Kidney capillary endothelial cell (primary cell): ENCODE measurements at places on chromosomes 6 and 20.

DNA sequence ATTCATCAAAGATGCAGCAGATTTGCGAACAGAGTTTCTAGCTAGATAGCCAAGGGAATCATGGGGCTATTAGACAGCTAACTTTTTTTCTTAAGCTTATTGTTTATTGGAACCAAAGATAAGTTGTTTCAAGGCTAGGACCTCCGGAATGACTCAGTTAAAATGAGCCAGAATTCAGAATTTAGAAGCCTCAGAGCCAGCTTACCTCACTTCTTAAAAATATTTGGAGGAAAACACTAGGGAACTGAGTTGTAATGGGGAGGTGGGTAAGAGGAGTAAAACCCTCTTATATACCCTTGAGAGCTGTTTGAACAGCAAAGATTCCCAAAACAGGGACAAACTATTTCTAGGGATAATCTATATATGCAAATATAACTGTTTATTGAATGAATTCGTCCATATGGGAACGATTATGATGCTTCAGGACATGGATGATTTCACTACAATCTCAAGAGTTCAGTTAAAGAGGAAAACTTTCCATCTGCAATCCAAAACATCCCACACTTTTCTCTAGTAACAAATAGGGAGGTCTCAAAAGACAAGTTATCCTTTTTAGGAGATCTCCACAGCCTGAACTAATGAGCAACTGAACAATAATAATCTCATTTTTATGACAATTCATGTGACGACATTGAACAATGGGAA lies 12.6 kb upstream of the CARMIL1 start:
- DNase-seq: no peak

GRCh38 chr20:26214991-26215390 lies 518.3 kb upstream of the ZNF337 start:
- DNase-seq: no peak

DNA sequence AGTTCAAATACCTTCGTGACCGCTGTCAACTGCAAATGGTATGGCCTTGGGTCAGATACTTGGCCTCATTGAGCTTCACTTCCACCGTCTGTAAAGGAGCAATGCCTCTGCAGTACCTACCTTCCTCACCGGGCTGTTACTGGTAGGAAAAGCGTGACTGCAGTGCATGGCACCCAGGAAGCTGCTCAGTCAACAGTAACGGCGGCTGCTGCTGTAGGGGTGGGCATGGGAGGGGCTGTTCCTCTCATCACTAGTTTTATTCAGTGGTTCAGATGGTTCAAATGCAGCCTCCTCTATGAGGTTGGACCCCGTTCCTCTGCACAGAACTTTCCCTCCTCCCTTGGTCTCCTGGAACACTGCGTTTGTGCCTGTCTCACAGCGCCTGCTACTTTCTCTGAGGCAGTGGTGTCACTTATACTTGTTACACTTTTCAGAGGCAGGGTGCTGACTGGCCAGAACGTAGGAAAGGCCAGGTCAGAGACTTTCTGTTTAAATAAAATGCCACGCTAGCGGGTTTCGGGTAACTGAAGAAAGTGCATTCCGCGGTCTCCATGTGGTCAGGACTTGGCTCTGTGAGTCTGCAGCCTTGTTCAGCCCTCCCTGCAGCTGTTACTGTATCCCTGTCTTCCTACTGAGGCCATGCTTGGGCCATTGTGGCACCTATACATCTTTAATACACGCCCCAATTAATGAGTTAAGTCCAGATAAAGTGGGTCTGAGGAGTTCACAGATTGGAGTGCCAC lies 279.6 kb downstream of the NRN1 start:
- DNase-seq: no peak

- no peak for DNase-seq
Observed at GRCh38 chr6:40968620-40969164, 70.3 kb downstream of the UNC5CL start.

GRCh38 chr20:8631271-8631670 lies 437.6 kb upstream of the PLCB4 start:
- no peak for DNase-seq

DNA sequence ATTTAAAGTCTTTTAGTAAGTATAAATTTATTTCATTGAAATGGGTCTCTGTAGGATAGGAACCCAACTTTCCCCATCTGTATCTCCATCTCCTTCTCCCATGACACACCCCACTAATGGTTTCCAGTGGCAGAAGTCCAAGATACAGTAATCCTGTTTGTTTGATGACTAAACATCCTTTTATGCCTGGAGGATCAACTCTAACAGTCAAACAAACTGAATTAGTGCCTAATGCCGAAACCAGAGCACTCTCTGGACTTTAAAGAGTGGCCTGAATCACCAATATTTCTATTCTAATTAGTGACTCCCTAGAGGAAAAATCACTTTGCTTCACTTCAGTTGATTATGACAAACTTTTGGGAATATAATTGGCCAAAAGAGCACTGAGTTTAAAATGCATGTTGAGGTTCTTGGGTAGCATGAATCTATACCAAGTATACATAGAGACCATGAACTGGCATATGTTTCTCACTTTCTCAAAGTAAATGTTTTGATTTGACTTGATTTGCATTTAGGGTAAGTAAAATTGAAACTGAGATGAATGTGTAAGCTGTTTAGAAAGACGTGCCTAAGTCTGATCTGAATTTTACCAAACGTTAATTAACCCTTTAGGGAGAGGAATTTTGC lies 776.4 kb upstream of the NRSN1 start:
- DNase-seq: peak; percentile 73

DNA sequence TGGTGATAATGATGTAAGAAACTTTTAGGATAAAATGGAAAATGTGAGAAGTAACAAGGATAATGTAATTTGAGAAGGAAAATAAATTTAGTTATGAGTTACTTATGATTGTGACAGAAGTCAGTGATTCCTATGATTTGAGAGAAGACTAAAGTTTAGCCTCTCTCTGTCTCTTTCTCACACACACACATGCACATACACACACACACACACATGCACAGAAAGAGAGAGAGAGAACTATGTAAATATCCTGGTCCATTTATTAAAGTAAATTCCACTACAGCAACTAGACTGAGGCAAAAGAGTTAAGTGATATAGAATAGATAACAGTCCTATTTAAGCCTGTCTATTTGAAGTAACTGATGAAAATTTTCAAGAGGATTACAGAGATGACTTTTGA lies 375.2 kb downstream of the CD109 start:
- no peak for DNase-seq

GRCh38 chr20:45987108-45987780 lies 15.2 kb upstream of the ZNF335 start:
- no peak for DNase-seq

- DNase-seq: no peak
Observed at GRCh38 chr20:61054411-61054810, 197.7 kb upstream of the CDH4 start.

GRCh38 chr6:32969685-32970412 lies 1.5 kb downstream of the BRD2 start:
- peak; percentile 77 for DNase-seq

- DNase-seq: no peak
Observed at GRCh38 chr6:14596410-14596809, 478.8 kb downstream of the CD83 start.

GRCh38 chr20:3814928-3815495 lies 5.3 kb upstream of the AP5S1 start:
- DNase-seq: no peak

DNA sequence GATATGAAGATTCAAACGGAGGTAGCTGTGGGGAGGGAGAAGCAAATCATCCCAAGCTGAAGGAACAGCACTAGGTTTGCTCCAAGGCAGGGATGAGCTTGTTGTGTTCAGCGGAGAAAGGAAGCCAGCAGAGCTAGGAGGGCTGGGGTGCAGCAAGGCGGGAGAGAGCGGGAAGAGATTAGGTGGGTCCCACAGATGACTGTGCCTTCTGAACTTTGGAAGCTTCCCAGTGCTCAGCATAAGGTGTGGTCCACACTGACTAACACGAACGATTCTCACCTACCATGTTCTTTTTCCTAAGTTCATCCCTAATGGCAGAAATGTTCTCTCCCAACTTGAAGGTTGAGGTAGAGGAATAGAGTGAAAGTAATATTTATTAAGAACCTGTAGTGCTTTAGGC lies 1.2 kb downstream of the RAE1 start:
- no peak for DNase-seq

GRCh38 chr6:111087871-111088667 lies 766 bp downstream of the SLC16A10 start:
- no peak for DNase-seq

GRCh38 chr20:47749339-47749738 lies 35.9 kb downstream of the SULF2 start:
- no peak for DNase-seq

- DNase-seq: no peak
Observed at GRCh38 chr6:92086750-92087149, 1332.6 kb downstream of the EPHA7 start.

- DNase-seq: no peak
Observed at GRCh38 chr20:36117638-36118037, 36.9 kb upstream of the EPB41L1 start.

- DNase-seq: no peak
Observed at GRCh38 chr6:128250370-128251070, 269.9 kb downstream of the PTPRK start.

DNA sequence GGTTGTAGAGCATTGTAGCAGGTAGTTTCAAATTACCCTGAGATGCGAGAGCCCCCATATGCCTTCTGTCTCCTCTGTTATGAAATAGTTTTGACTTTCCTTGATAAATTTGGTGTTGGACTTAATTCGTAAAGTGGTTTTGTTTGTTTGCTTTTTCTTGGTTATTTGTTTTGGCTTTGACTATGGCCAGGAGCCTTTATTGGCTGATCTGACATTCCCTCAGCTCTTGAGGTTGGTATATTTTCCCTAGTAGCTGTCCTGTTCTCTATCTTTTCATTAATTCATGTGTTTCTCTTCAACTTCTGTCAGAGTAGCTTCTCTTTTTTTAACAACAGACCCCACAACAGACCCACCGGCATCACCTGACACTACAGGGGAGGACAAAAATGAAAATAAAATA lies 457.4 kb upstream of the MANEA start:
- DNase-seq: no peak

DNA sequence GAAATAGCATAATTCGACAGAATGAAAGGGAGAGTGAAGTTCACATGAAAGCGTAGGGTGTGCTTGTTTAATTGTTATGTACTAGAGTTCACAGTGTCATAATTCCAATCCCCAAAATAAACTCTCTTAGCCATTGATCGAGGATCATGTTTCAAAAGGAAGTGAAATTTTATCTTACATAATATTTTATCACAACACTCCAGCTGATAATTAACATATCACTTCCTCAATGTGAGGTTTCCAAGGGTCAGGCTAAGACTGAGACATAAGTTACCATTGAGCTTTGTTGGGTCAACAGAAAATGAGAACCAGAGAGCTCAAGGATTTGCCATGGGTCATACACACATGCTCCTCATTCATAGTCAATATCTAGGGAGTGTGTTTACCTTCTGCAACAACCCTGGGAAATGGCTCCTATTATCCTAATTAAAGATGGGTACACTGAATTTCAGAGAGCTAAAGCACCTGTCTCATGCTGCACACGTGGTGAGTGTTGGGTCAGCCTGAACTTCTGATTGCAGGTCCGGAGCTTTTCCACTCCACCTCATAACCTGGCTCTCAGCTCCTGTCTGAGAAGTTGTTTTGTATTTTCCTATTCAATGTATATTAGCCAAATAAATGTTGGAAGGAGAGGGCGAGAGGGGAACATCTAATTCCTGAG lies 3.0 kb downstream of the GSTA2 start:
- DNase-seq: no peak

- no peak for DNase-seq
Observed at GRCh38 chr6:131547488-131547887, 25.5 kb upstream of the ARG1 start.

DNA sequence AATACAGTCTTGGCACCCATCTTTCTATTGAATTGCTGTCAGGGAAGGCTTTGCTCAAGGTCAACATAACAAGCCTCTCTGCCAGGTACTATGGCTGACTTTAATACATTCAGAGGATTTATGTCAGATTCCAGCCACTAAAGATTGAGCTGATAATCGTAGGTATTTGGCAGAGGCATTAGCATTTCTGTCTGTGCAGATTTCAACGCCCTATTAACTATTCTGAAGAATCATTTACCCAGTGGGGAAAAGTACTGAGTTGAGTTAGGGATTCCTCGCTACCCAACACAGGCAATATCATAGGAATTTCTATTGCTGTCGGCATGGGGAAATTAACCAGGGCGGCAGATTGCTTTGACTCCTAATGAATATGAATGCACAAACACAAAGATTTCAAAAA lies 233.7 kb upstream of the SPTLC3 start:
- DNase-seq: no peak

DNA sequence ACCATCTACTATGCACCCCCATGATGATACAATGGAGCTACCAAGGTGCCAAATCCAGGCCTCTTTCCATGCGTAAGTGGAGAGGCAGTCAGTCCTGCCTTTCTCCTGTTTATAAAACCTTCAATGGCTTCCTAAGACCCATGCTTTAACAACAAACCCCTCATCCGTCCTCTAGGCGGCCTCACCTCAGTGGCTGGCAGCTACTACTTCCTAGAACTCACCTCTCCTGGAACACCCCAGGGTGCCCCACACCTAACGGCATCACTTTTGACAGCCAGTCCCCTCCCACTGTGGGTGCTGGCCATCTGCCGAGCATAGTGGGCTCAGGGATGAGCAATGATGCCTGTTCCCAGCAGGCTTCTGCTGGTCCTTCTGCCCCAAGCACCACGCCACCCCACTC lies 80.0 kb upstream of the TAB2 start:
- DNase-seq: no peak

DNA sequence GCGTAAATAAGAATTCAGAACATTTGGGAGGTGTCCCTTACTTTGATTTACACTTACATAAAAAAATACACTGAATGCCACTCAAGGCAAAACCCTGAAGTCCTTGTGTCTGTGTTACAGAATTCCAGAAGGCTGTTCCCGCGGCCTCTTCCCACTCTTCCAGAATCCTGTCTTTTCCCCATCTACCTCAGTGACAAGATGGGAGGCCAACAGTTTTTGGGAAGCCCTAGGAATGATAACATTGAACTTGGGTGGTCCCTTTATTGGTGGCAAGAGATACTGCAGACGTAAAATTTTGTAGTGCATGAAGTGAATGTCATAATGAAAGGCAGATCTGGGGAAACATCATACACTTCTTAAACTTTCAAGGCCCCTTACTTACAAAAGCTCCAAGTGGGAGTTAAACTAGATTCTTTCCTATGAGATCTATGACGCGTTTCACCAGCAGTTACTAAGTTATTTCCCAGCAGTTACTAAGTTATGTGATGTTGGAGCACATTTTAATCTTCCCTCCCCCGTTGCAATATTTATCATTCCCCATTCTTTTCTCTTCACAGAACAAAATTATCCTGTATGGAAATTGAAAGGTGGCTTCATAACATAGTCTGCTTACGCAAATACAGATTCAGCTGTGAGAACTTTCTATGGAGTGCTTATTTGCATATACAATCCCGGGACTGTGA lies 79.5 kb downstream of the BCAS1 start:
- DNase-seq: no peak
